T-cell (primary cell): ENCODE measurements at places on chromosomes 2 and 18. TPM values are rescaled to one million over a fixed set of nuclear protein-coding genes. Genes with fewer than 3 reads are reported as not detected.

- DNase-seq = no peak
Observed at GRCh38 chr2:204331180-204331579, 214.1 kb upstream of the PARD3B start.

DNA sequence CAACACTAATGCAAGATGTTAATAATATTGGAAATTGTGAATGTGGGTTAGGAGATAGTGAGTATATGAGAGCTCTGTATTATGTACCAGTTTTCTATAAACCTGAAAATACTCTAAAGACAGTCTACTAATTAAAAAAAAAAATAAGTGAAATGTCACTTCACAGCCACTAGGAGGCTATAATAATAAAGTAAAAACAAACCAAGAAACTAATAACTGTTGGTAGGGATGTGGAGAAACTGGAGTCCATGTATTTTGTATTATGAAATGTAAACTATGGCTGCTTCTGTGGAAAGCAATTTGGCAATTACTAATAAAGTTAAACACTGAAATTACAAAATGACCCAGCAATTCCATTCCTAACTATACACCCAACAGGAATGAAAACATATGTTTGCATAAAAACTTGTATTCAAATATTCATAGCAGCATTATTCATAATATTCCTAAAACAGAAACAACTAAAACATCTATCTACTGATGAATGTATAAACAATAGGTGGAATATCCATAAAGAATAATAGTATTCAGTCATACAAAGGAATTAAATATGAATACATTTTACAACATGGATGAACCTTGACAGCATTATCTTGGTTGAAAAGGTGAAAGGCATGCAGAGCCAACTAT is 36.2 kb downstream of the CCDC178 start:
- DNase-seq = no peak

SERPINB7 gene
- not detected for total RNA-seq

- DNase-seq = no peak
Observed at GRCh38 chr2:112342067-112342550, 66.7 kb downstream of the ZC3H6 start.

GRCh38 chr2:240369801-240370585 is 65.5 kb upstream of the GPC1 start:
- no peak for DNase-seq

DNA sequence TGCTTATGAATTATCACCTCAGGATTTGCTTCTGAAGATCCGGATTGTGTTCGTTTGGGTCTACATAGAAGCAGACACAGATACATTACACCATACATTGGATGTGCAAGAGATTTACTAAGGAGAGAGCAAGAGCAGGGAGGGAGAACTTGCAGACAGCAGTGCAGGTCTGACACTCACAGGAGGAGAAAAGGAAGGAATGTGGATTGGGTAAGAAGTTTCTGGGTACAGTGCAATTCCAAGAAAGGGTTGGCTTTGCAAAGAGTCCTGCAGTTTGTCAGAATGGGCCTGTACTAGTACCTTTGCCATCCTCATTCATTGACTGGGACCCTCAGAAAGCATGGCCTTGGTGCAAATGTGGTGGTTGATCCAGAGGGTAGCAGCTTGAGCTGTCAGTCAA is 4.8 kb upstream of the THOC1 start:
- no peak for DNase-seq

KLHL41 gene
- 0.35 TPM for total RNA-seq

SPATA3 gene
- not detected for total RNA-seq

GRCh38 chr18:62690236-62690815 is 25.0 kb upstream of the PHLPP1 start:
- no peak for DNase-seq

DNA sequence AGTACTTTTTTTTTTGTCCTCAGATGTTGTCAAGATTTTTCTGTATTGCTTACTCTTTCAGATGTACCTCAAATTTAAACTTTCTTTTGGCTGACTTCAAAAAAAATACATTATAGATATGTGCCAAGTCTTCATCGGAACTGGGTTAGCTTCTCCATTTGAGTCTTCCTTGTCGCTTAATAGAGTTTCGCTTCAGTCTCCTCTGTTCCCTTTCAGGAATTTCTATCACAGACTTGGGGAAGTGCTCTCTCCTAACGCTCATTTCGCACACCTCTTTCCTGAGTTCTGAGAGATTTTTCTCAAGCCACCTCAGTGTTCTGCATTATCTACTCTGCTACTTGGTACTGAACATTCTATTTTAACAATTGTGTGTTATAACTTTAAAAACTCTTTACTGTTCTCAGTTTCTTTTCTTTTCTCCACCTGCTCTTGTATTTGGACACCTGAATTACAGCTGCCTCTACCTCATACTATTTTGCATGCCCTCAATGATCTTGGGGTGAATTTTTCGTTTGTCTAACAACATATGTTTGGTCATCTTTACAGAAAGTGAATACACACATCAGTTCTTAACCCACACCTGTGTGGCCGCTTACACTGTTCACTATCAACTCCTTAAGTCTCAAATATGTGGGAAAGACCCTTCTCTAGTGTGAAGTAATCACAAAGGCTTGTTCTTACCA is 16.5 kb downstream of the PTPN2 start:
- no peak for DNase-seq

- DNase-seq = no peak
Observed at GRCh38 chr2:100803334-100803733, 16.6 kb upstream of the NPAS2 start.
